SJSA1 (cell line): ENCODE measurements at places on chromosomes 4 and X.

DNA sequence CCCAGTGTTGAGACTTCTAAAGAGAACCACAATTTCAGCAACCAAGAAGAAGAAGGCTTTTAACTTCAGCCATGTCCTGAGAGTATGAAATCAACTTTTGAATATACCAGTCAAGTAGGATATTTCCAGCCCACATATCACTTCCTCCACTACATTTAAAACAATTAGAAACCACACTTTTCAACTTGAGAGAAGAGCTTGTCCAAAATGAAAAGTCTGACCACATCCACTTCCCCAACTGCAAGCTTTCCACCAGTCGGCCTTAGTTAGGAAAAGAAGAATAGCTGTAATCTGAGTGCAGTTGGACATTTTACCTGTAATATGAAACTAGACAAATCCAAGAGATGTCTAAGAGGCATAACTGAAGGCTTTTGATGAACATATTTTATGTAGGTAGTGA lies 101.9 kb upstream of the SLC7A11 start:
- no peak for DNase-seq

- no peak for DNase-seq
Measured at GRCh38 chrX:28085653-28086052, 104.4 kb upstream of the DCAF8L1 start.

DNA sequence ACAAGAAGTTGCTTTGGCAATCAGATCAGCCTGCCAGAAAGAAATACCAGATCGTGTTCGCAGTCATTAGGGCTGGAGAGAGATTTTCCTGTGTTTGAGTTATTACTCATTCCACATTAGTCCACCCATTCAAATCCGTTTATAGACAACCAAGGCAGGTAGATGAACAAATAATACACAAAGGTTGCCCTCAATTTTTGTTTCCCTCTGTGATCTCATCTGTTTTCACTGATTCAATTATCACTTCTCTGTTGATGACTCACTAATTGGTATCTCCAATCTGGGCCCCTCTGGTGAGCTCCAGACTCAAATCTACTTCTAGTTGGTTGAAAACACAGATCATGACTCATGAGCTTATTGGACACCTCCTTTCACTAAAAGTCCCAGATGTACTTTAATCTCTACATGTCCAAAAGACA lies 54.5 kb downstream of the CHM start:
- DNase-seq: no peak

DNA sequence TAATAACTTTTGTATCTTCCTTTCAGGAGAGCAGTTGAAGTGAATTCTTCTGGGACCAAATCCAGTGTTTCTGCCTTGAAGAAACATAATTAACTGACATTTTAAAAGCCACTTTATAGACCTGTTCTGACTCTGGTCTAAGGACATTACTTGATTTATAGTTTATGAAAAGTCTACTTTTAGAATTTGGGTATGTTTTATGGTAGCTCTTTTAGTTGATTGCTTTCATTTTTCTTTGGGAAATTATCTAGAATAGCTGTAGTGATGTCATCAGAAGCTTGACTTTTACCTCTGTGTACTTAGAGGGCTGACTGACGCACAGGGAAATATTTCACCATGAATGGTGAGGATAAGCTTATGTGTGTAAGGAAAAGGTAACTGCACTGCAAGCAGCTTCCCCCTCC lies 131.8 kb upstream of the LIMCH1 start:
- DNase-seq: no peak

GRCh38 chr4:88807499-88807898 lies 109.9 kb upstream of the NAP1L5 start:
- no peak for DNase-seq

DNA sequence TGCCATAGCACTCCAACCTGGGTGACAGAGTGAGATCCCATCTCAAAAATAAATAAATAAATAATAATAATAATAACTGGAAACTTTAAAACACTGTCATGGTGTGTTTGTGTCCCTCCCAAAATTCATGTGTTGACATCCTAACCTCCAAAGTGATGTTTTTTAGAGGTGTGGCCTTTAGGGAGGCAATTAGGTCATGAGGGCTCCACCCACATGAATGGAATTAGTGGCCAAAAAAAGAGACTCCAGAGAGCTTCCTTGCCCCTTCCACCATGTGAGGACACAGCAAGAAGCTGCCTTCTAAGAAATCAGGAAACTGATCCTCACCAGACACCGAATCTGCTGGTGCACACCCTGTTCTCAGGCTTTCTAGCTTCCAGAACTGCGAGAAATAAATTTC lies 23.8 kb upstream of the RAPGEF2 start:
- DNase-seq: no peak

DNA sequence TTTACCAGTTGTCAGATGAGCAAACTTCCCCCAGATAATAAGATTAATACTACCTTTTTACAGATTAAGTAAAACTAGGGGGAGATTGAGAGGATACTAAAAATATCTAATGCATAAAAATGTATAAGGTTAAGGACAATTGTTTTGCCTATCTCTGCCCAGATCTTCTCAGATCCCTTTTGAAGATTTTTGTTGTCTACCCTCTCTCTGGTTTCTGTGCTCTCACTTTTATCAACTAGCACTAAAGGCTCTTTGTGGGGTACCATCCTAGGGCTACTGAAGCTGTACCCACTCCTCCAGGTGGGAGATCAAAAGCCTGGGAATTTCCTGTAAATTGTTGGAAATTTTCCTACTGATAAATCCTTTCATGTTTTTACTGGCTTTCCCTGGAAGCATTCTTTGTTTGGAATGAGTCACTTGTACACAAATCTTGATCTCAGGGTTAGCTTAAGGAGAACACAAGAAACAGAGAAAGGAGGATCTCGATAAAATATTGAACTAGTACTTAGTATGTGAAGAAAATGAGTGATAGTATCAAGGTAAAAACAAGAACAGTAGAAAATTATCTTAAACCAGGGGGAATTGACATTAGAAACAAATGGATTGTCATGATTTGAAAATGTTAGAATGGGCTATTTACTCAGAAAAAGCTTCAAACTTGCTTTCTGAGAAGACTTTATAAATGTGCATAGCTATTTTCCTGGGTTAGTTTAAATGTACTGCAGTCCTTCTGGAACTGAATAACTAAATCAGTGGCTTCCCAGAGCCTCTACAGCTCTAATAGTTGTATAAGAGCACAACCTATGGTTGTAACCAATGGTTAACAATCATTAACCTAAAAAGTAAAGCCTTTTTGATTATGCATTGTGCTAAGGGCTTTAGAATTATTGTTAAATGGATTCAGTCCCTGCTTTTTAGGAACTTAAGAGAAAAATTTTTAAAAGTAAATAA lies 679.9 kb upstream of the MAGEB2 start:
- DNase-seq: peak; percentile 46

GRCh38 chr4:112119353-112119783 lies 25.9 kb upstream of the FAM241A start:
- DNase-seq: no peak

- no peak for DNase-seq
Measured at GRCh38 chrX:153533091-153533490, 15.6 kb downstream of the ATP2B3 start.

- peak; percentile 67 for DNase-seq
Measured at GRCh38 chrX:72620550-72621145, 48.0 kb upstream of the HDAC8 start.

DNA sequence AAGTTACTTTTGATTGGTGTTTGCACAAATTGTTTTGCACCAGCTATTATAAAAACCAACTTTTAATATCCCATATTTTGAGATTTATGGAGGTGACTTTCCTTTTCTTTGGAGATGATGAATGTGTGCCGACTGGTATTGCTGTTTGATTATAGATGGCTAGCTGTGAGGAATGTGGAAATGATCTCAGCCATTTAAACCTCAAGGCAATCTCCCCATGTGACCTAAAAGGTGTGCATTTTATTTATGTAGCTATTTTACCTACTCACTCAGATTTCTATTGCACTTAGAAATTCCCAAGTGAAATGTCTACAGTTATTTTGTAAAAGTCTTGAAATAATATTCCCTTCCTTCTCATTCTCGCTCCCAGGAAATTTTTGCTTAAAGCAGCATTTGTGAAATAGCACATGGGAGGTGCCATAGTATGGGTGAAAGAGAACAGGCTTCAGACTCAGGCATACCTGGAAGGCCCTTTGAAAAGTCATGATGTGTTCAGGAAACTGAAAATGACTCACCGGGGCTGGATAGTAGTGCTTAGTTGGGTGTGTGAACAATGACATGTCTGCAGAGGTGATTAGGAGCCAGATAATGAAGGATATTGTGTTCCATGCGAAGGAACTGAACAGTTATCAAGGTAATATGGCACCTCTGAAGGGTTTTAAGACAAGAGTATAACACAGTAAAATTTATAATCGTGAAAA lies 247.6 kb downstream of the CBLL2 start:
- DNase-seq: no peak

GRCh38 chr4:163764569-163764968 lies 270.1 kb downstream of the TMA16 start:
- DNase-seq: no peak

- DNase-seq: no peak
Measured at GRCh38 chrX:38660395-38661102, 99.2 kb downstream of the TSPAN7 start.

DNA sequence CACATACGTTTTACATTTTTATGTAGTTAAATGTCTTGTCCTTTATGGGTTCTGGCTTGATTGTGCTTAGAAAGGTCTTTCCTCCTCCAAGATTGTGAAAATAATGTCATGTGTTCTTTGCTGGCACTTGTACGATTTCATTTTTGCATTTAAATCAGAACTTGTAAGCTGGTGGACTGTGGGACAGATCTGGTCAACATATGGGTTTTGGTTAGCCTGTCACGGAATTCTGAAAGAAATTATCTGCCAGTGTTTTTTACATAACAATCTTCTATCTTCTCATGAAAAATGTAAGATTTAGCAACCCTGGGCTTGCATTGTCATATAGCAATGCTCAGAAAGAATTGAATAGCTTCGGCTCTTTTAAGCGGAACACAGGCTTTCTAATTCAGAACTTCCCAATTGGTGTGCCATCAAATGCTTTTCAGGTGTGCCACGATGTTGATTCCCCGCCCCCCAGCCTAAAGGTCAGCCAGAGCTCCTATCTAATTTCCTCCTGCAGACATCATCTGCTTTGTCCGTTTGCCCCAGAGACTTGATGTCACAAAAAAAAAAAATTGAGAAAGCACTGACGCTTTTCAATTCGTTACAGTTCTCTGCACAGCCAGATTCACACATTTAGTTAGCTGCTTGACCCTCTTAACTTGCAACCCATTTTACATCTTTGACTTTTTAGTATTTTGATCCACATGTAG lies 16.2 kb downstream of the AFF1 start:
- DNase-seq: no peak

- no peak for DNase-seq
Measured at GRCh38 chrX:14913241-14913640, 40.0 kb downstream of the MOSPD2 start.

- no peak for DNase-seq
Measured at GRCh38 chr4:42048394-42048793, 58.1 kb downstream of the SLC30A9 start.

DNA sequence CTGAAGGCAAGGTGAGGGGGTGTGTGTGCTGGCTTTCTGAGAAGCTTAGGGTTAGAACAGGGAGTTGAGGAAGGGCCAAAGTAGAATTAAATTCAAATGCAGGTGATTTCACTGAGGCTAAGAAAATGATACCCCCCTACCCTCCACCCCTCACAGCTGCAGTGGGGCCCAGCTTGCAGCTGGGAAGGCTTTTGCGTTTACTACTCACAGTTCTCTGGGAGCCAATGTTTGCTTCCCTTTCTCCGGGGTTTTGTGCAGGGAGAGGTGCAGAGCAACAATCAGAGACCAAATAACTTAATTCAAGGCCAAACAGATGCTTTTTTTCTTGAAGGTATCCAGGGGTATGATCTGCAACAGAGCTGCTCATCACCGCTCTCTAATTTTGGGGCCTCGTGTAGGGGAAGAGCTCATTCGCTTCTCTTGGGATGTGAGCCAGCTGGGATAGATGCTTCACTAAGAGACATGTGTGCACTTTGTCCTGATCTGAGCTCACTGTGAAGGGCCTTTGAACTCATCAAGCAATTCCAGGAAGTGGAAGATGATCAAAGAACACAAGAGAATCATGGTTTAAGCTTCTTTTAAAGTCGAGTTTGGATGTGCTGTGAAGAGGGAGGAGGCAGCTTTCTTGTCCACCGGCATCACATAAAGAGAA lies 122.7 kb upstream of the C1GALT1C1 start:
- DNase-seq: no peak

DNA sequence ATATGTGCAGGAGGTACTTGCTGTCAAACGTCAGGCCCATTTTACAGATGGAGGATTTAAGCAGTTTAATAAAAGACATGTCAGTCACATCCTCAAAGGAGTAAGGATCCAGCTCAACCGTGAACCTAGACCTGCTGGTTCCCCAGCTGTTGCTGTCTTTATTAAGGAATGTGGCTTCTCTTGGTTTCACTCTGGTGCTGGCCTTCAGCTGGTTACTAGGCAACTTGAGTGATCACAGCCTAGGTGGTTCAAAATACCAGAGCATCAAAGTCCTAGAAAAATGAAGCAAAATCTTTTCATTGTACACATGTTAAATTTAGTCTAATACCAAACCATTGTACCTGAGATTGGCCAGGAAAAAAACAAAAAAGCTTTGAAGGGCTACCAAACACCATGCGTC lies 32.7 kb upstream of the GLRA2 start:
- DNase-seq: no peak

DNA sequence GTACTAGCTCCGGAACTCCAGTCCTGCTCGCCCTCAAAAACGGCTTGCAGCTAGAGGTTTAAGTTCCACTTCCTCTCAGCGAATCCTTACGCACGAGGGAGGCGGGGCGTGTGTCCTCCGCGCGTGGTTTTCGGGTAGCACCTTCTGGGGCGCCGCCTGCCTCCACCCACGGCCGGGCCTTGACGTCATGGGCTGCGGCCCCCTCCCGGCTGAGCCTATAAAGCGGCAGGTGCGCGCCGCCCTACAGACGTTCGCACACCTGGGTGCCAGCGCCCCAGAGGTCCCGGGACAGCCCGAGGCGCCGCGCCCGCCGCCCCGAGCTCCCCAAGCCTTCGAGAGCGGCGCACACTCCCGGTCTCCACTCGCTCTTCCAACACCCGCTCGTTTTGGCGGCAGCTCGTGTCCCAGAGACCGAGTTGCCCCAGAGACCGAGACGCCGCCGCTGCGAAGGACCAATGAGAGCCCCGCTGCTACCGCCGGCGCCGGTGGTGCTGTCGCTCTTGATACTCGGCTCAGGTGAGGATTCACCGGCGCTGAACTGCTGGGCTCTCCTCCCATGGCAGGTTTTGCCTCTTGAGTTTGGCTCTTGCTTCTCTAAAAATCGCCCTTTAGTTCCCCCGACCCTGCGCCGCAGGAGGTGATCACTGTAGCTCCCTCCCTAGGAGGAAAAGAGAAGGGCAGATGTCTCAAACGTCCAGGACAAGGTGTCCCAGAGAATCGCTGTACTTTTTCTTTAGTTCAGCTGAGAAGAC lies at the start of gene AREG:
TSS of gene AREG (plus strand) at position 246 of the 752 bp plus-strand sequence. CDS start at position 456, 210 bp downstream.
- peak; percentile 63 for DNase-seq

DNA sequence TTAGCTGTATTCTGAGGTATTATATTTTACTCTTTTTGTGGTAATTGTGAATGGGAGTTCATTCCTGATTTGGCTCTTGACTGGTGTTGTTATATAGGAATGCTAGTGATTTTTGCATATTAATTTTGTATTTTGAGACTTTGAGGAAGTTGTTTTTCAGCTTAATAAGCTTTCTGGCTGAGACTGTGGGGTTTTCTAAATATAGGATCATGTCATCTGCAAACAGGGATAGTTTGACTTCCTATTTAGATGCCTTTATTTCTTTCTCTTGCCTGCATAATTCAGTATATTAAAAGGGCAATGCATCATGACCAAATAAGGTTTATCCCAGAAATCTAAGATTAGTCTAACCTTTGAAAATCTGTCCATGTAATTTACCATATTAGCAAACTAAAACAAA lies 44.7 kb upstream of the EPGN start:
- DNase-seq: no peak

- DNase-seq: no peak
Measured at GRCh38 chr4:138912704-138913340, 102.8 kb upstream of the NOCT start.

GRCh38 chrX:45769761-45770582 lies 569.3 kb upstream of the DIPK2B start:
- DNase-seq: peak; percentile 76
